ENCODE measurements at places on chromosomes 12 and 14.
A peak's percentile ranks its signal among the peaks of the same experiment; 100 is the strongest.

GRCh38 chr14:52463375-52463774 lies 88.9 kb downstream of the TXNDC16 start:
- DNase-seq, result no peak

DNA sequence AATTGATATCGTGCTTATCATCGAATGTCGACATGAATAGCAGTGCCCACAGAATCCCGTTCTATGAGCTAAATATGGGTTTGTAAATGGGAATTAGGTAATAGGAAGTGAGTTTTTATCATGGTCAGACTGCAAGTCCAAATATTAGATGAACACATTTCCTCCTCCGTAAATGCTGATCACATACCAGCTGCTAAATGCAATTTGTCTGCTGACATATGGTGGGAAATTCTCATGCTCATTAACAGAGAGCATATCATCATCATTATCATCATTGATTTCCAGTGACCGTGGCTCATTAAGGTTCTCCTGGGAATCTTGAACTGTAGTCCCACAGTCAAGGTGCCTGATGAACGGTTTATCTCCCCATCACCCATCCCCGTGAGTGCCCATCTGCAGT lies 998.8 kb upstream of the TMEM132C start:
- DNase-seq, result no peak

DNA sequence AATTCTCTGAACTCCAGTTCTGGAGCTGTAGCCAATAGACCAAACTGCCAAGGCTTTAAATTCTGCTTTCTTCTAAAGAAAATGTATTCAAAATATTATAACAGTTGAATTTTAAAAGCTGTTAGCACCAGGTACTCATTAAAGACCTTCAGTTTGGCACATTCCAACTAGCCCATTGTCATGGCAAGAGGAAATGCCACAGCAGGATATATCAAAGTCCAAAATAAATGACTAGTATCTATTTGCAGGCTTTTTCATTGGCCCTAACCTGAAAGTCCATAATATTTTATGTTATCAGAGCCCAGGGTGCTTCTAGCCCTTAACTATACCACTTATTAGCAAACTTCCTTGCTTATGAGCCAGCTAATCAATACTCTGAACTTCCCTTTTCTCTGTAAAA lies 3.1 kb upstream of the RIC8B start:
- no peak for DNase-seq

DNA sequence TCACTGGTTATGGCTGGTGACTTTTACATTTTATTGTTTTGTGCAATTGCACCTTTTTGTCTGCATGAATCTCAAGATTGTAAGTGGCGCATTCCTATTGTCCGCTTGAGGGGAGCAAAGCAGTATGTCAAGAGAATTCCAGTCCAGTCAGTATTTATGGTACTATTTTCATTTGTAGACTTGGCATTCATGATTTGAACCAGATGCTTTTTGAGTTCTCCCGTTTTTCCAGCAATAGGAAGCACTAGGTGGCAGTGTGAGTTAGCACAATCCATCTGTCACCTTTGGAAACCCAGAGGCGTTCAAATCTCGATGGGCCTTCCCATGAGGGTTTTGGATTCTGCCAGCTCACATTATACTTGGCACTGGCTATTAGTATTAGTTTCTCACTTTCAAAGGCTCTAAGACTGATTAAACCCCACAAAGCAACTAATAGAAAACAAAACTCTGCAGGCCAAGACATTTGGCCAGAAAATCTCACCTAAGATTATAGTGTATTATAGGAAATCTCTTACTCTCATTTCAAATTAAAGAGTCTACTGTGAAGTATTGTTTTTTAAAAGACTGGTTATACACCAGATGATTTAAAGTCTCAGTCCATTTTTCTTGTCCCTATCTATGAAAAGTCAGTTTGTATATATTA lies 2.2 kb downstream of the DACT1 start:
- no peak for DNase-seq

- no peak for DNase-seq
These were observed 146.1 kb downstream of the KITLG start for GRCh38 chr12:88433997-88434703.

DNA sequence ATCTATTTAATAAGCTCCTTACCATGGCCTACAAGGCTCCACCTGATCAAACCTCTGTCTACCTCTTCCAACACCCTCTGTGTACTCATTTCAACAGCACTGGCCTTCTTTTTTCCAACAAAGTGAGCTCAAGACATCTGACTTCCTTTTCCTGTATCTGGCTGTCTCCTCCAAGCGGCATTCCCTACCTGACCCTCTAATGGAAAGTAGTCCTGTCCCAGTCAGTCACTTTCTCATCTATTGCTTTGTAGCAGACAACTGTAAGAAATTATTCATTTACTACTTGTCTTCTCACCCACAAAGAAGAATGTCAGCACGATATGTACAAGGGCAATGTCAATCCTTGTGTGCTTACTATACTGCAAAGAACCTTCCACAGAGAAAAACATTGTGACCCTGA lies 149.6 kb downstream of the MED13L start:
- no peak for DNase-seq

DNA sequence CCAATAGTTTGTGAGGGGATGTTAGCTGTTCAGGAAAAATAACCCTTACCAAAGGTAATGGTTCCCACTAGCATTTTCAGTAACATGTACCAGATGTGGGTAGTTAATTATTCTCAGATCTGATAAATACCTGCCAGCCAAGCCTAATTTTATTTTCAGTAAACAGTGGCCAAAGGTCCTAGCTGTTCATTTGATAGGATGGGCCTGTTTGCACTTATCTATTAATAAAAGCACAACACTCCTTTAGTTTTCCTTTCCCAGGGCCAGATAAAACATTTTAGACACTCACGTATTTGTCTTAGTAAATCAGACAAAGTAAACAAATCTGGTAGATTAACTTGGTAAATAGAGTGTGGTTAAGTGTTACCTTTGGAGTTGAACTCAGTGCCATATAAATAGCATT lies 345.1 kb downstream of the RAD51B start:
- no peak for DNase-seq

GRCh38 chr12:107512391-107512790 lies 173.2 kb upstream of the PWP1 start:
- DNase-seq, result no peak

DNA sequence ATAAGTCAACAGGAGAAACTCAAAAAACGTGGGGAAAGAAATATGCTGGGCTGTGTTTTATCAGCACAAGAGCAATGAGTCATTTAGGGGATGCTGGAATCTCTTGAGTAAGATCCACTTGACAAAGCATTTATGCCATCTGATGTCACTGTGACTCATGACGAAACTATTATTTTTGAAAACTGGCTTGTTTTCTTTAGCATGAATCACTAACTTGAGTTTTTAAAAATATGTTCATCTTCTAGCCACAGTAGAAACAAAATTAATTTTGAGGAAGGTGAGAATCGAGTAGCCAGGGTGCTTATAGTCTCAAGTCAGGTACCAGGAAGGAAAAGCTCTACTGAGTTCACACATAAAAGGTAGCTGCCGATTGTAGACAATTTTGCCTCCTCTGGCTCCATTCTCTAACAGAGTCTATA lies 456.2 kb upstream of the MGAT4C start:
- DNase-seq, result no peak

- DNase-seq, result no peak
These were observed 4.9 kb upstream of the RIC8B start for GRCh38 chr12:106769546-106769945.

- DNase-seq, result no peak
These were observed 21.6 kb upstream of the BLTP3B start for GRCh38 chr12:100164153-100164704.

DNA sequence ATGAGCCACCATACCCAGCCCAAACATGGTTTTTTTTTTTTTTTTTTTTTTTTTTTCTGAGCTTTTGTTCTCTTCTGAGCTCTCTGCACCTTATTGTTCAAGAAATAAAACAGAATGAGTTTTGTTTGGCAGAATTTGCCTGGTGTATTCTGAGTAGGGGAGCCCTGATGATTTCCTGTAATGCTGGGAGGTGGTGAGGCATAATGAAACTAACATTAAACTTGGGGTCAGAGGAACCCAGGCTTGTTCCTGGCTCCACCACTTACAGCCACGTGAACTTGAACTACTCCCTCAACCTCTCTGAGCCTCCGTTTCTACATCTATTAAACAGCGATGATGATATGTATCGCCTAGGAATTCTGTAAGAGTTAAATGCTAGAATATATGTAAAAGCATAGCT lies 276.3 kb upstream of the CRY1 start:
- DNase-seq, result no peak

DNA sequence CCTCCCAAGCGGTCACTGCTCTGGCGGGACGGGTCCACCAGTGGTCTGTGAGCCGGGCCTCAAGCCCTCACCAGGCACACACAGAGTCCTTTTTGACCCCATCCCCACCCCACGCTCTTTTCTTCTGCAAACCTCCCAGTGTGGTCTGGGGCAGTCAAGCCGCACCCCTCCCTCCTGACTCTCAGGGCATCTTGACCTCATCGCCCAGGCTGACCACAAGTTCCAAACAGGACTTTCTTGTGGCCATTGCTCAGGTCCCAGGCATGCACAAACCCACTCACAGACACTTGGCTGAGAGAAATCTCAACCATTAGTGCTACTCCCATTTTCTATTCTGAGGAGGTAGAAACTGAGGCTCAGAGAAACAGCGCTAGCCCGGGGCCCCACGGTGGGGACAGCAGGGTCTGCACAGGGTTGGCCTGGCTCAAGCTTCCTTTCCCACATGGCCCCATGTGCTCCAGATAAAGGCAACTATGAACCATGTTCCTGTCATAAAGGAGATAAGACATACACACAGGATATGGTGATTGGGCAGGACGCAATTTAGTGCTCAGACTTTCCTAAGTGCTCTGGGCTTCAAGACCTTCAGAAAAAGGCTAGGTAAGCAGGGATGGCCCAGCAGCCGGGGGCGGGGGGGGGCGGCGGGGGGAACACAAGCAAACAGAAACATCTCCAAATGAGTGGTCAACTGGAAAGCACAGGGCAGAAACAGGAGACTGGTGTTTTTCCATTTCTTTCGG lies 69.6 kb downstream of the ITPK1 start:
- DNase-seq, result no peak

GRCh38 chr14:61611880-61612630 lies 83.3 kb upstream of the HIF1A start:
- DNase-seq, result no peak

DNA sequence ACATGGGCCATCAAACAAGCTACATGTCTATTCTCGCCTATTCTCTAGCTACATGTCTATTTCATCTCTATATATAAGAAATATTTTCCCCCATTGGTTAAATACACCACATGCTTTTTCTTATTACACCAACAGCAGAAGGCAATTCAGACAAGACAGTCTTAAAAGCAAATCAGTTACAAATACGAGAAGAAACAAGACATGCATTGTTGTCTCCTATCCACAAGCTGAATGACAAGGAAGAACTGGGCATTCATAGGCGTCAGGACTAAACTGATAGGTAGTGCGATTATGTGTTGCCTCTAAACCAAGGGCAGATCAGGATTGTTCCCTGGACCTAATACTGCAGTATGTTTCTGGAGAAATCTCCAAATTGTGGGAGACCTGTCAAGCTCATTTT lies 19.4 kb downstream of the SLC2A13 start:
- no peak for DNase-seq

- DNase-seq, result no peak
These were observed 143.6 kb downstream of the PAWR start for GRCh38 chr12:79547044-79547734.

DNA sequence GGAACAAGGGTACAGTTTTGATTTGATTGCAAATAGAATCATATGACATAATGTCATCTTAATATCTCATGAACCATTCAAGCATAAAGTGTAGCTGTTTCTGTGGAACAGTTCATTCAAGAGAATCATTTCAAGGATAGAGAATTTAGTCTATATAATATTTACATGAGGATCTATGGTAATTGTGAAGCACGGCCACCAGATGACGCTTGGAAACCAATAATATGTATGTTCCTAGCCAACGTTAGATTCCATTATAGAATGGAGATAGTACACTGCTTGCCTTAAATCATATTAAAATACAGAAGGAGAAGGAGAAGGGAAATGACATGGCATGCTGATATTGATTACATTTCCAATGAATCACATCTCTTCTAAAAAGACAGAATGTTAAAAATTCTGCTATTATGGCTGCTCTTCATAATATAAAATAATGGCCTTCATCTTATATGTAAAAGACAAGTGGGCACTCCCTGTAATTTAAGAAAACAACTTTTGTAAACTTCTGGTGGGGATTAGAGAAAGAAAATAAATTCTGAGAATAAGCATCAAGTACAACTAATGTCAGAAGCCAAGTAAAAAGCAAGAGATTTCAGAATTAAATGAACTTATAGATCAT lies 351.0 kb downstream of the NAV3 start:
- no peak for DNase-seq

DNA sequence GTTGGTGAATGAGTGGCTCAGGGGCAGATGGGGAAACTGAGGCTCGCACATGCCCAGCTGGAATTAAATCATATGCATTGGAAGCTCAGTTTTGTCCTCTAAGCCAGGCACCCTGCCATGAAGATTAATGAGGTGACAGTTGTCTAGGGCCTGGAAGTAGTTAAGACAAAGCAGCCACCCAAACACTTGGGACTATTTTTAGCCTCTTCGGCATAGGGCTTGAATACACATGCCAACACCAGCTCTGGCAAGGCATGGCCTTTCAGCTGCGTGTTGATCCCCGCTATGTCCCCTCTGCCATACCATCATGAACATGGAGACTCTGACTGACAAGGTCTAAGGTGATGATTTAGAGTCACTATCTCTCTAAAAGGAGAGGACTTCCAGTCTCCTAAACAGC lies 250.2 kb downstream of the KSR2 start:
- DNase-seq, result no peak

GRCh38 chr14:50023671-50024490 lies 92.5 kb downstream of the VCPKMT start:
- no peak for DNase-seq

DNA sequence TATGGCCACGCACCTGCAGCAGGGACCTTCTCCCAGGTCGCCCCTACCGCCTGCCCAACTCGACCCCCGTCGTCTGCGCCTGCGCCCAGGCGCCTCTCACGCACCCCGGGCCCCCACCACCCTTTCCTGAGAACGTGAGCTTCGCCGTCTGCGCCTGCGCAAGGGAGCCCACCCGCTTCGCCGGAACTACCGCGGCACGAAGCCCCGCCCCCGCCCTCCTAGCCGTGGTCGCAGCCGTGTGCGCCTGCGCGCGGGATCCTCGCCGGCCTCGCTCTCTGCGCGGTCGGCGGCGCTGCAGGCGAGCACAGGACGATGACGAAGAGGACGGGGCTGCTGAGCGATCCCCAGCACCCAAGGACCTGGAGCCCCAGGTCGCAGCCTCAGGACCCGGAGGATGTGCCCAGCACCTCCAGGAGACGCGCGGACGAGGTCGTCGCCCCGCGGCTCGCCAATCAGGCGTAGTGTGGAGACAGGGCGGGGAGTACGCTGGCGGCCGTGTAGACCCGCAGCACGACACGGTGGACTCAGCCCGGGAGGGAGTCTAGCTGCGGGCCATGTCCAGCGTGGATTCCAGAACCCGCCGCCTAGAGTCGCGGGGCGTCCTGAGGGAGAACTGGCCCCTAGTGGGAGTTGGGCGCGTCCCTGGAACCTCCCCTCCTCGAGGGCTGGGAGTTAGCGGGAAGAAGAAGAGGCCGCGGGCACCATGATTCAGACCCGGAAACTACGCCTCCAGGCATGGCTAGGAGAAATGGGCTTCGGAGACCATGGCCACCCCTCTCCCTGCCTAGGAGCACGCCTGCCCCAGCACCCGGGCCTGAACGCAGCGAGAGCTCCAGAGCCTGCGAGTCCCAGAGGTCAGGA lies 1120.8 kb upstream of the TMEM132C start:
- DNase-seq, result peak; percentile 71

Measured in stimulated activated CD8-positive, alpha-beta memory T cell treated with anti-CD3 and anti-CD28 coated beads, Interleukin-2, amount 100 ng/mL, for 48 hours (primary cell).